Activated T-cell treated with anti-CD3 and anti-CD28 coated beads, Interleukin-2, amount 50 U/mL, for 1 hour (primary cell): ENCODE measurements at places on chromosomes 12 and 14.

GRCh38 chr12:75712223-75712622 is 200.8 kb upstream of the KRR1 start:
- DNase-seq: no peak

DNA sequence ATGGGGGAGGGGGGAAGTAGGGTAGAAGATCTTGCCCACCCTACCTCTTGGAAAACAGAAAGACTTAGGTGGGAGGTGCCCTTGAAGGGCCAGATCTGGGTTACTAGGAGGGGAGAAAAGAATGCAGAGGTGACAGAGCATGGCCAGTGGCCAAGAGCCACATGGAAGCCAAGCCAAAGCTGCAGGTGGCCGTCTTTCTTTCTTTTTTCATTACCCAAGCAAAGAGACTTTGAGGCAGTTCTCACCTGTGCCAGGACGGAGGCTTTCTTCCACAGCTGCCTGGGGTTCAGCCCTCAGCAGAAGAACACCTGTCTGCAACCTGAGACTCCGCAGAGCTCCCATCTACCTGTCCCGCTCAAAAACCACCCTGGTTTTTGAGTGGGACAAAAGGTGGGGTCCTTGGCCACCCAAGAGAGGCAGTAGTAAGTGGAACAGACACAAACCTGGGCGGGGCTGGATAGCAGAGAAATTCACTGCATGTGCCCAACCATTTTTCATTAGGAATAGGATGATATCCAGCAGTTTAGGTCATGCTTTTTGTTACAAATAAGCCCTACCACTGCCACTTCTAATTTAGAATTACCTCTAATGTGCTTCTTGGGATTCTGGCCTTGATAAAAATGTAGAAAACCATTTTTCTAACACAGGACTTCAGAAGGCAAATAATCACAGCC is 116.5 kb downstream of the DYRK2 start:
- no peak for DNase-seq

DNA sequence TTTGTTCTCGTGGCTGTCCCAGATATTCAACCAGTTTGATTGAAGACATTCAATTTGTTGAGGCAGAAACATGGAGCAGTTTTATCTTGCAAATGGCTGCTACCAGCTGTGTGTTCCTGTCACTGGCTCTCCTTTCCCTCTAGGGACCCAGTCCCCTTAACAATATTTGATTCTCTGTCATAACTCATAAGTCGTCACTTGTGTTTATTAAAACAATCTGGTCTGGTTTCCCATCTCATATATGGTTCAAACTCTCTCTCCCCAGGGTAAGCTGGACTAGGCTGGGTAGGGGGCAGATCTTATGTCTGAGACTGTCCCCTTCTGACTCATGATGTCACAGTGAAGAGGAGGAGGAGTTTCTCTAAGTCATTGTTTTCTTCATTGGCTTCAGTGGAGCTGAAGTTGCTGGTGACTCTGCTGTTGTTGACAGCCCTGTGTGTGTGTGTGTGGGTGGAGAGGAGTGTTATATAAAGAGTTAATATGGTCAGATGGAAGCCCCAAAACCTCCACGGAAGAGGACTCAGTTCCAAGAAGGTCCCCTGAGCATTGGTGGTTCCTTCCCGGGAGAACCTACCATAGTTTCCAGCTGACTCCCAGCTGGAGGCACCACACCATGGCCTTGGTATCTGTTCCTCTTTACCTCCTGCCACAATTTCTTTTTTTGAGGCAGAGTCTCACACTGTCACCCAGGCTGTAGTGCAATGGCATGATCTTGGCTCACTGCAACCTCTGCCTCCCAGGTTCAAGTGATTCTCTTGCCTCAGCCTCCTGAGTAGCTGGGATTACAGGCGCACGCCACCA is 16.1 kb upstream of the GNG2 start:
- DNase-seq: no peak

GRCh38 chr12:18071336-18071735 is 18.7 kb downstream of the RERGL start:
- no peak for DNase-seq

DNA sequence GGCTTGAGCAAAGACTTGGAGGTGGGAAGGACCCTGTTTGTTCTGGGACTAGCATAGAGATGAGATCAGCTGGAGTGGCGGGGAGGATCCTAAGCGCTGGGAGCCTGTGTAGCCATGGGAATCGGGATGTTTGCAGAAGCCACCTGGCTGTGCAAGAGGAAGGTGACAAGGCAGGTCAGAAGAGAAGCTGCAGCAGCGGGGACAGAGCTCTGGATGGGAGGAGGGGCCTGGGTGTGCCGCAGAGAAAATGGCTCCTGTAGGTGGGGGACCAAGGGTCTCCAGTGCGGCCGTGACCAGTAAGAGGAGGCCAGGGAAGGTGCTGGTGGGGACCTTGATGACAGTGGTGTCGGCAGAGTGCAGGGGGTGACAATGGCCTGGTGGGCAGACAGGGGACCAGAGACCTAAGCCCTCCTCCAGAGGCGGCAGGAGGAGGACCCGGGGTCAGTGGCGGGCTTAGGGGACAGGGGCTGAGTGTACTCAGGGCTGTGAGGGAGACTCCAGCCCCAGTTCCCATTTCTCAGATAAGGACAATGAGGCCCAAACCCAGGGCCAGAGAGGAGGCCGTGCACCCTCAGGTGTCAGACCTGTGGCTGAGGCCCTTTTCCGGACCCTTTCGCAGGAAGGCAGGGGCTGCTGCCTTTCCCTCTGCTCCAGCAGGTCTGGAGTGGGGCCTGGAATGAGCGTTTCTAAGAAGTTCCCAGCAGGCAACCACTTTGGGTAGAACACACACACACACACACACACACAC is 206.6 kb upstream of the RTL1 start:
- no peak for DNase-seq

DNA sequence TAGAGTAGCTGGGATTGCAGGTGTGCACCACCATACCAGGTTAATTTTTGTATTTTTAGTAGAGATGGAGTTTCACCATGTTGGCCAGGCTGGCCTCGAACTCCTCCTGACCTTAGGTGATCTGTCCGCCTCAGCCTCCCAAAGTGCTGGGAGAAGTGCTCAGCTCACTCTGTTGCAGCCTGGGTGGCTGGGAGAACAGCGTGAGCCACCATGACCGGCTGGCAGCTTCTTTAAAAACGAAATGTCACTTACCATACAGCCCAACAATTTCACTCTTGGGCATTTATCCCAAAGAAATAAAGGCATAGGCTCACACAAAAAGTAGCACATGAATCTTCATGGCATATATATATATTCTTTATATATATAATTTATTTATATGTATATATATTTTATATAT is 4.7 kb upstream of the CFAP73 start:
- DNase-seq: no peak

DNA sequence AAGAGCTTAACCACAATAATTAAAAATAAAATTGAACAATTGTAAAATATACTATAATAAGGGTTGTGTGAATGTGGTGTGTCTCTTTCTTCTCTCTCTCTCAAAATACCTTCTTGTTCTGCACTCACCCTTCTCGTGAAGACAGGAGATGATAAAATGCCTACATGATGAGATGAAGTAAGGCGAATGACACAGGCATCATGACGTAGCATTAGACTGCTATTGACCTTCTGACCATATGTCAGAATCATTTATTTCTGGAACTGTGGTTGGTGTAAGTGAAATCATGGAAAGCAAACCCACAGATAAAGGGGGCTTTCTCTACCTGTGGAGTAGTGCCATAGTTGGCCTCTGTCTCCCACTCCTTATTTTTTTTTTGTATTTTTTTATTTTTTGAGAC is 37.8 kb upstream of the NUAK1 start:
- no peak for DNase-seq

DNA sequence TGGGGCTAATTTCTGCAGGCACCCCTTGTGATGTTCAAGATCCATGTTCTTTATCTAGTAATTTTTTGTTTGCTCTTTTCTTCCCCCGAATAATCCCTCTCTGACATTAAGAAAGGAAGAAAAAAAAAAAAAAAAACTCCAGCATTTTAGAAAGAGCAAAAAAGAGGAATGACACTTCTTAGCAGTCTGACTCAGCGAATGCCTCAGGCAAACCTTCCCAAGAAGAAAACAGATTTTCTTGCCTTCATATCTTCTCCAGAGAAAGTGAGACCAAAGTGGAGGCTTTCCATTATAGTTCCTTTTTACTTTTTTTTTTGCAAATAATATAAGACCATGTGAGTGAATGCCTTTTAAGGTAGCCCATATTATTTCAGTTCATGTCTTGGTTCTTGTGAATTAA is 479.0 kb upstream of the SYT1 start:
- no peak for DNase-seq

DNA sequence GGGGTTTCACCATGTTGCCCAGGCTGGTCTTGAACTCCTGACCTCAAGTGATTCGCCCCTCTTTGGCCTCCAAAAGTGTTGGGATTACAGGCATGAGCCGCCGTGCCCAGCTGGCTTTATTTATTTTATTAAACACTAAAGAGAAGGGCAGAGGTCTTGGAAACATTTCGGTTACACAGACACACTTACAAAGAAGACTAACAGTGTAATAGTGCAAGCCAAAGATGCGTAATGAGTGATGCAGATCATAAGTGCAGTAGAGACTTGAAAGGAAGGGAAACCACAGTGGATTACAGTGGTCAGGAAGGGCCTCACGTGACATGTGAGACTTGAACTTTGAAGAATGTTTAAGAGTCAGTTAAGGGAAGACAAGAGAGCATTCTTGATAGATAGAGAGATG is 33.9 kb upstream of the CDK17 start:
- peak; percentile 59 for DNase-seq

GRCh38 chr12:93722835-93723567 is 45.8 kb downstream of the CRADD start:
- no peak for DNase-seq
